ENCODE measurements at places on chromosomes 16 and 17. TPM values are rescaled to one million over a fixed set of nuclear protein-coding genes. Genes with fewer than 3 reads are reported as not detected.

The PDE6G gene
- 19.0 TPM for total RNA-seq

The PAQR4 gene
- total RNA-seq, result 62.6 TPM

The CDT1 gene
- 120 TPM for total RNA-seq

The TBC1D3K gene
- total RNA-seq, result not detected

The KRTAP2-1 gene
- not detected for total RNA-seq

The GJC1 gene
- total RNA-seq, result 32.7 TPM

The CCDC144A gene
- 0.03 TPM for total RNA-seq

The ASGR1 gene
- 12.3 TPM for total RNA-seq

The CD300LB gene
- not detected for total RNA-seq

The HOXB7 gene
- not detected for total RNA-seq

The STX4 gene
- 13.6 TPM for total RNA-seq

The PDF gene
- total RNA-seq, result 25.3 TPM

The KRT20 gene
- total RNA-seq, result not detected

The KIF18B gene
- 17.9 TPM for total RNA-seq

The DNAAF1 gene
- not detected for total RNA-seq

The ARL4D gene
- total RNA-seq, result 20.3 TPM

The GAST gene
- total RNA-seq, result not detected

The GLTPD2 gene
- not detected for total RNA-seq

The IKZF3 gene
- 0.10 TPM for total RNA-seq

The TMEM114 gene
- total RNA-seq, result not detected

The PRSS53 gene
- 1.3 TPM for total RNA-seq

The DNAH2 gene
- total RNA-seq, result 0.11 TPM

The SERPINF2 gene
- total RNA-seq, result 0.52 TPM

Data from H7 (cell line).